ENCODE measurements at places on chromosomes 11 and 22.

GRCh38 chr11:120877746-120878365, 146.0 kb upstream of the TBCEL start:
- no peak for DNase-seq

- no peak for DNase-seq
Measured at GRCh38 chr11:132519241-132519815, 1013.0 kb downstream of the OPCML start.

DNA sequence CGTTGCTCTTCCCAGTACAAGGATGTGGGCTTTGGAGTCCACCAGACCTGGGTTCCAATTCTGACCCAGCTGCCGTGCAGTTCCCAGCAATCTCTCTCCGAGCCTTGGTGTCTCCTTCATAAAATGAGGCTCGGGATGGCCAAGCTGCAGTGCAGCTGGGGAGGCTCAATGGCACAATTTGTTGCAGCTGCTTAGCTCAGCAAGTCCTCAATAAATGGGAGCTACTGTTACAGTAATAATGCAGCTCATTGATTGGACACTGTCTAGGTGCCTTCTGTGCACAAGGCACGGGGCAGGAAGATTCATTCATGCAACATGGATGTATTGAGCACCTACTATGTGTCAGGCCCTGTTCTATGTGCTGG, 37.1 kb downstream of the SHISAL1 start:
- no peak for DNase-seq

- DNase-seq = no peak
Measured at GRCh38 chr11:5807580-5807979, 1.1 kb upstream of the OR52N2 start.

DNA sequence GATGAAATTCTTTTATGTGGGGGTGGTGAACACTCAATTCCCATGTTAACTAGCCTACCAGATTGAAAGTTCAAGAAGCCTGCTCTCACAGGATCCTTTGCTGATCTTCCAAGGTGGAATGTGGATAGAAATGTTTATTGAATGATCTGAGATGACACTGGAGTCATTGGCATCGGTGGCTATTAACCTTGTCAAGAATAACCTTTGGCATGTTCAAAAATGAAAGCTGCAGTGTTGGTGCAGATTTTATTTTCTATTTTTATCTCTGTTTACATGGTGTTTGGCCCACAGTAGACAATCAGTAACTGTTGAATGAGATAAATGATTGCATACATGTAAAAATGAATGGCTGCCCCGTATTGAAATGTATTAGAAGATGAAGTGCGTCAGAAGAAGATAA, 19.0 kb downstream of the MCAM start:
- DNase-seq = no peak

DNA sequence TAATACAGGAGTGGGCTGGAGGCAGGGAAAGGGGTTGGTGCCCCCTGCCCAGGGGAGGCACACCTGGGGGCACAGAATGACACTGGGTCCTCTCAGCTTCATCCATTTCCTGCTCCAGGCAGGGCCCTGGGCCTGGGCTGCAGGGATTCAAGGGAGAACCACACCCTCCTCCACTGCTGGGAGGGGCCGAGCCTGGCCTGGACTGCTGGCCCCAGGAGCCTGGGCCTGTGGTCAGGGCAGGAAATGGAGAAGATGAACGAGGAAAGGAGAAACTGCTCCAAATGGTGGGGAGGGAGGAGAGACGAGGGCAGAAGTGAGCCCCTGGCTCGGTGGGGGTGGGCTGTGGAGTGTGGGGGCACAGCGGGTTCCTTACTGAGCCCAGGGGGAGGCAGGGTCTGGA, 38.1 kb upstream of the KCNQ1OT1 start:
- peak; percentile 35 for DNase-seq

GRCh38 chr11:113255096-113255495, 59.3 kb upstream of the TTC12 start:
- DNase-seq = no peak

DNA sequence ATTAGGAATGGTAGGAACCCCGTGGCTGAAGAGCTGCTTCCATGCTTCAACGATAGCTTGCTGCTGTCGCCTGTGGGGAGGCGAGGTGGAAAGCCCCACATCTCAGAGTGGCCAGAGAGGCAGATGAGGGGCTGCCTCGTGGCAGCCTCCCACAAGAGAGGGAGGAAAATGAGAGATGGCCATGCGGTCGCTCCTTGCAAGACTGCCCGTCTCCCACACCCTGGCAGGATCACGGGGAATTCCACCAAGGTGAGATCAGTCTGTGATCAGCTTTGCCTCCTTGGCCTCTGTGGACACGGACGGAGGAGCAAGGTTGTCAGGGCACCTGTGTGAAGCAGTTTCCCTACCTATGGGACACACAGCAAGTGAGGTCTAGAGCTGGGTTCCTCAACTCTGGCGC, 3.0 kb downstream of the CRYBA4 start:
- no peak for DNase-seq

DNA sequence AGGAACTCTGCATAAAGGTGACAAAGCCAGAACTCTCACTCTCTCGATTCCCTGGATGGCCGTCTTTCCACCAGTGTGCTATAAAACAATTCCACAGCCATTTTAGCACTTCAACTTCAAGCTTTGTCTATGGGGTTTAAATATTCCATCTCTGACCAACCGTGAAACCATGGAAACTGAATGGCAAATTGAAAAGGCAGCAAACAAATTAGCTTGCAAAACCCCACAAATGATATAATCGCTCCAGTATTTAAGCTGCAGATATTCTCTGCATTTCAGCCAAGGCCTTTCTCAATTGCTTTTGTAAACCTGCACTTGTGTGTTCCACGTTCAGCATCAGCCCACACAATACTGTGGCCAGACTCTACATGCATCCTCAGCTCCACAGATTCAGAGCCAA, 131.7 kb upstream of the ISX start:
- DNase-seq = no peak

GRCh38 chr11:68978931-68979594, 1.7 kb downstream of the MRGPRD start:
- no peak for DNase-seq

DNA sequence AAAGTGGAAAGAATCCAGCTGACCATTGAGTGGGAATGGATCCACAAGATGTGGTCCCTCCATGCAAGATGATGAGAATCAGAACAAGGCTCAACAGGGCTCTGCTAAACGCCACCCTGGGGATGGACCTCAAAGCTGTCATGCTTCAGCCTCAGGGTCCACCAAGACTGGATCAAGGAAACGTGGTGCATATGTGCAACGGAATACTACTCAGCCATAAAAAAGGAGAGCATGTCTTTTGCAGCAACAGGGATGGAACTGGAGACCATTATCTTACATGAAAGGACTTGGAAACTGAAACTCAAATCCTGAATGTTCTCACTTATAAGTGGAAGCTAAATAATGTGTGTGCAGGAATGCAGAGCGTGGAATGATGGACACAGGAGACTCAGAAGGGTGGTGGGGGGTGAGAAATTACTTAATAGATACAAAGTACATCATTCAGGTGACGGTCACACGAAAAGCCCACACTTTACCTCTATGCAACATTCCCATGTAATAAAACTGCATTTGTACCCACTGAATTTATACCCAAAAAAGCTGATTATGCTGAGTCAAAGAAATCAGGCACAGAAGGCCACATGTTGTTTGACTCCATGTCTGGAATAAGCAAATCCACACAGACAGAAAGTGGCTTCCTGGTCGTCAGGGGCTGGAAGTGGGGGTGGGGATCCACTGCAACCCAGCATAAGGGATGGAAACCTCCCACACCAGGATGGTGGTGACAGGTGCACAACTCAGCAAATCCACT, 116.1 kb downstream of the SHANK2 start:
- no peak for DNase-seq

DNA sequence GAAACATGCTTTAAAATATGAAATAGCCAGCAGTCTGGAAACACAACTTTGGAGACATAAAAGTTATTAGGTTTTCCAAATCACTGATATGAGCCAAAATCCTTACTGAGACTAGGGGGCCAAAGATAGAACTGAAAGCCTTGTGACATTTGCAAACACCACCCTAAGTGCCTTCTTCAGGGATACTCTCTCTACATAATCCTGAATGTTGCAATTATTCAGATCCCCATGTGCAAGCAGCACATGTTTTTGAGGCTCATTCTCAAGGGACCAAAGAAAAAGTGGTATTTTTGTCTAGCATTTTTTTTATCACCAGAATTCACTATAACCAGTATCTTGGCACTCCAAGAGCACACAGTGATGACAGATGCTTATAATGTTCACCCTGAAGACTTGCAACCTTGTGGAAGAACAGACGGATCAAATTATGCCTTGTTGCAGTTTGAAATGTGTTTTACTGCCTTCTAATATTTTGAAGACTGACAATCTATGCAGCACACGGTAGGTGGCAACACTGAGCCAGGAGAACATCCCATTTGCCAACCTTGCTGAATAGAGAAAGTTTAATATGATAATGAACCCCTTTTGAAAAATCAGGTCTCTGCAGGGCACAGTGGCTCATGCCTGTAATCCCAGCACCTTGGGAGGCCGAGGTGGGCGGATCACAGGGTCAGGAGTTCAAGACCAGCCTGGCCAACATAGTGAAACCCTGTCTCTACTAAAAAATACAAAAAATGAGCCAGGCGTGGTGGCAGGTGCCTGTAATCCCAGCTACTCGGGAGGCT, 78.5 kb downstream of the PLEKHA7 start:
- peak; percentile 16 for DNase-seq

DNA sequence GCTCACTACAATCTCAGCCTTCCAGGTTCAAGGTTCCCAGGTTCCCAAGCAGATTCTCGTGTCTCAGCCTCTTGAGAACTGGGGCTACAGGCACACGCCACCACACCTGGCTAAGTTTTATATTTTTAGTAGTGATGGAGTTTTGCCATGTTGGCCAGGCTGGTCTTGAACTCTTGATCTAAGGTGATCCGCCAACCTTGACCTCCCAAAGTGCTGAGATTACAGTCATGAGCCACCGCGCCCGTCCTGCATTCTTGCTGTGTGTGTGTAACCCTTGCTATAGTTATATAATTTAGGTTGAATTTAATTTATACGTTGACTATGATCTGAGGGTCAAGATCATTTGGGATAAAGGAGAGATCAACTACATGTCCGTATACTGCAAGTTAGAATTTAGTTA, 29.3 kb upstream of the ROBO3 start:
- DNase-seq = no peak

GRCh38 chr11:9823887-9824385, 160.1 kb downstream of the SWAP70 start:
- no peak for DNase-seq

DNA sequence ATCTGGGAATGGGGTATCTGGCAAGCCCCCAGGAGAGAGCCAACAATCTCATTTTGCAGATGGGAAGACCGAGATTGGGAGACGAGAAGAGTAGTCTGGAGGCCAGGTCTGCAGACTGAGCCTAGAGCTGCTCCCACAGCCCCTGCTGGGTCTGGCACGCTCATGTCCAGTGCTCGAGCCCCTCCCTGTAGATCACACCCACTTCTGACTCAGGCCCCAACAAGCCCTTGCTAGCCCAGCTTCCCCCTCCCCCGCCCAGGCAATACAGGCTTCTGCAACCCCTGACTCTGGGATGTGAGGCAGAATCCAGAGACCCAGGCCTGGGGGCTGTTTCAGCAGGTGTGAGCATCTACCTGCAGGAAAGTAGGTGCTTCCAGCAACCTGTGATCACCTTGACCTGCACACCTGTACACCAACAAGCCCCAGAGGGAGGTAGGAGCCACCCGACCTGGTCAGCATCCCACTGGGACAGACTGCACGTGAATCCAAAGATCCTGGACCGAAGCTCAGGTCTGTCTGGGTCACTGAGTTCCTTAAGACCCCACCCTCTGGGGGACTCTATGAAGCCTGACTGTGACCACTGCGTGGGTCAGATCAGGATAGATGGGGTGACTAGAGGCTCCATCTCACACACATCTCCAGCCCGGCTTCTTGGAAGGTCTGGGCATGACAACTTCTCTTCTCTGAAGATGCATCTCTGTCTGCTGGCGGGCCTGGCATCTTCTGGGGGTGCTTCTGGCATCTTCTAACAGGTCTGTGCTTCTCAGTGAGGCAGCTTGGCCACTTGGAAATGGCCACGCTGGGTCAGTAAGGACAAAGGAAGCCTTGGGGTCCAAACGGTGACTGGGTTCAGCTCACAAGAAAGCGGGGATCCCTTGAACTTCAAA, 29.3 kb downstream of the LINC01488 start:
- DNase-seq = no peak

- DNase-seq = peak; percentile 72
Measured at GRCh38 chr22:42930810-42931420, 73.8 kb upstream of the ARFGAP3 start.

DNA sequence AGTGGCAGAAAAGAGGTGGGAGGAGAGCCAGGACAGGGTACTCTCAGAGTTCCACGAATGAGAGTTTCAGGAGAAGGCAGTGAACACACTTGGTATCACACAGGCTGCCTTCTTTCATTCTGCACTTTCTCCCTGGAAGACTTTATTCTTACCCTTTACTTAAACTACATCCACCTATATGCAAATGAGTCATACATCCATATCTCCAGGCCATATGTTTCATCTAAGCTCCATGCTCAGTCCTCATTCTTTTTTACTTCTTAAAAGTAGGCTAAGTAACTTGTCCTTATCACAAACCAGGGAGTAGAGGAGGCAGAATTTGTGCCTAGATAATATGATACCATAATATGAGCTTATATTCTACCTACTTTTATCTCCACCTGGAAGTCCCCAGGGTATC, 6.2 kb upstream of the HYLS1 start:
- DNase-seq = no peak

DNA sequence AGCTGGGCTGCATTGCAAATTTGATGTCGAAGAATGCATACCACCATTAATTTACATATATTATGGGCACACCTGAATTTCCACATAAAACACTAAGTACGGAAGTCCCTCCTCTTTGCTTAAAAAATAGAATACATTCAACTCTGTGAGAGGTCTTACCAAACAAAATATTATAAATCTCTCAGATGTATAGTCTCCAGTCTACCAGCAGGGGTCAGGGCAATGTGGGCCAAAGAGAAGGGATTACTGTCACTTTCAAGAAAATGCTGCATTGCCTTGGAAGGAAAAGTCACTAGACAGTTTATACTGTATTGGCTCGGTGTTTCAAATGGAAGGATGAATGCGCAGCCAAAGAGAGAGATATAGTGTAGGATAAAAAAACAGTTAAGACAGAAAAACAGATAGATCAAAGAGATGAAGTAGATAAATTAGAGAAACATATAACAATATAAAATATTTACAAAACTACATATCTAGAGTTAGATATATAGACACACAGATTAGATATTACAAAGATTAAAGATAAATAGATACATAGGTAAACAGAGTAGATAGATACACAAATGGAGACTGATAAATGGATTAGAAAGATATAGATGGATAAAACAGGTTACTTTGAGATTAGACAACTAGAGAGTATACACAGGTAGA, 20.9 kb downstream of the SERGEF start:
- peak; percentile 53 for DNase-seq
